Cortex of kidney (tissue), 1 donor: ENCODE measurements at places on chromosomes 4 and X.

DNA sequence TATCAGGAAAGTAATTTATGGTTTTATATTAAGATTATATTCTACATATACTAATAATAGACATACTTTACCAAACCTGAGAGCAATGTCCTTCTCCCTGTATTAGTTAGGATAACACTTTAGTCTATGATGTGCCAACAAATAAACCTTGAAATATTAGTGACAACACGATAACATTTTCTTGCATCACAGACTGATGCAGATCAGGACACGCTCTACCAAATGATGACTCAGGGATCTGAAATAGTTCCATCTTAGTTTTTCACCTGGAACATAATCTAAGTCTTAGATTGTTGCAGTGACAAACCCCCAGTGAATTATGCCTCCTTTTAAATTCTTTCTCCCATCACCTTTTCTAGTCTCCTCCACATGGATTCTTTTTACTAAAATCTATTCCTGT lies 214.2 kb downstream of the CLCN4 start:
- no peak for DNase-seq

GRCh38 chrX:136608295-136608933 lies 39.5 kb upstream of the CD40LG start:
- no peak for DNase-seq

DNA sequence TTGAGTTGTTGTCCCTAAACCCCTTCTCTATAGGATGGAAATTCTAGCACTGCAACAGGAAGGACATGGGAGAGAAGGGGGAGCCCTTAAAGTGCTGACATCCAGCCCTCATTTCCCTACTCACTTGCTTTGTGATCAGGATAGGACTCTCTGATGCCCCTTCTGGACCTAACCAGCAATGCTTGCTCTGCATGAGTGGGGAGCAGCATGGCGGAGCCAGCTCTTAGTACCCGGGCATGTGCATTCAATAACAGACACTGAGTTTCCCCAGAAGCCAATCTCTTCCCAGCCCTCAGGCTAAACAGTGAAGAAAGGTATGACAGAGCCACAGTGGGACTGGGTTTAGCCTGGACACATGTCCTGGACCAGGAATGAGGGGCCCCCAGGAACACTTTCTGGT lies 14.0 kb downstream of the SOD3 start:
- no peak for DNase-seq

- no peak for DNase-seq
Measured at GRCh38 chr4:104064646-104065577, 345.1 kb upstream of the TACR3 start.

DNA sequence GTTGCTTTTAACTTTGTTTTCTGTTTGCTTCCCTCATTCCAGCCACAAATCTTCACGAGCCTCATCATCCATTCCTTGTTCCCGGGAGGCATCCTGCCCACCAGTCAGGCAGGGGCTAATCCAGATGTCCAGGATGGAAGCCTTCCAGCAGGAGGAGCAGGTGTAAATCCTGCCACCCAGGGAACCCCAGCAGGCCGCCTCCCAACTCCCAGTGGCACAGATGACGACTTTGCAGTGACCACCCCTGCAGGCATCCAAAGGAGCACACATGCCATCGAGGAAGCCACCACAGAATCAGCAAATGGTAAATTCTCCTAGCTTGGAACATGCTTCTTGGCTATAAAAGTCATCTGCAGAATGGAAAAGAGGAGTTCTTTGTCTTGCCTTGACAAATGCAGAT lies 12.6 kb downstream of the AMTN start:
- DNase-seq: no peak
